Kidney glomerular epithelial cell (primary cell): ENCODE measurements at places on chromosomes 1 and 21.

DNA sequence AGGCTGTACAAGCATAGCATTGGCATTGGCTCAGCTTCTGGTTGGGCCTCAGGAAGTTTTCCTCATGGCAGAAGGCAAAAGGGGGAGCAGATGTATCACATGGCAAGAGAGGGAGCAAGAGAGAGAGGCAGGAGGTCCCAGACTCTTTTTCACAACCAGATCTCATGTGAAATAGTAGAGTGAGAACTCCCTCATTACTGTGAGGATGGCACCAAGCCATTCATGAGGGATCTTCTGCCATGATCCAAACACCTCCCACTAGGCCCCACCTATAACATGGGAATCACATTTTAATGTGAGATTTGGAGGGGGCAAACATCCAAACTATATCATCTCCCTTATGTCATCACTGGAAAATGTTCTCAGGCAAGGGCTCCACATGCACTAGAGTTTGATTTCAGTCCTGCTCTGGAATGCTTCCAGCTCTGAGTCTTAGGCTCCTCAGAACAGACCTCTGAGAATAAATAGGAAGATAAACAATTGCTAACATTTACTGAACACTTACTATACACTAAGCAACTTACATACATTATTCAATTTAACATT, 39.4 kb upstream of the VTCN1 start:
- no peak for DNase-seq

DNA sequence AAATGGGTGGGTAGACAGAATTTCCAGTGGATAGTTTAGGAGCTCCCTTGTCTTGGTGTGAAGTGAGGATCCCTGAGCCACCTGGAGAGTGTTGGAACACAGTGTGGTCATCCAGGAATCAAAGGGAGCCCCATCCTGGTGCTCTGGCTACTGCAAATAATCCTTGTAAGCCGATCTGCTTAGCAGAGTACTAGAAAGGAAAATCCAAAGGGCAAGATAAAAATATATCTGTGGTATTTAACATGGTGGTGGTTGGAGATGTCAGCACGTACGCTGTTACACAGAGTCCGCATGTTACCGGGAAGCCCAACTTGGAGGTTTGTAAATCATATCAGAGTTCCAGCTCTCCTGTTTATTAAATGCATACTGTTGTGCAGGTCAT, 39.0 kb downstream of the VANGL1 start:
- no peak for DNase-seq

GRCh38 chr1:59155351-59155750, 141.5 kb upstream of the FGGY start:
- no peak for DNase-seq

- DNase-seq: no peak
Measured at GRCh38 chr21:45079351-45079750, 5.0 kb downstream of the ADARB1 start.

GRCh38 chr1:46102769-46103476, 29.5 kb downstream of the PIK3R3 start:
- DNase-seq: no peak

DNA sequence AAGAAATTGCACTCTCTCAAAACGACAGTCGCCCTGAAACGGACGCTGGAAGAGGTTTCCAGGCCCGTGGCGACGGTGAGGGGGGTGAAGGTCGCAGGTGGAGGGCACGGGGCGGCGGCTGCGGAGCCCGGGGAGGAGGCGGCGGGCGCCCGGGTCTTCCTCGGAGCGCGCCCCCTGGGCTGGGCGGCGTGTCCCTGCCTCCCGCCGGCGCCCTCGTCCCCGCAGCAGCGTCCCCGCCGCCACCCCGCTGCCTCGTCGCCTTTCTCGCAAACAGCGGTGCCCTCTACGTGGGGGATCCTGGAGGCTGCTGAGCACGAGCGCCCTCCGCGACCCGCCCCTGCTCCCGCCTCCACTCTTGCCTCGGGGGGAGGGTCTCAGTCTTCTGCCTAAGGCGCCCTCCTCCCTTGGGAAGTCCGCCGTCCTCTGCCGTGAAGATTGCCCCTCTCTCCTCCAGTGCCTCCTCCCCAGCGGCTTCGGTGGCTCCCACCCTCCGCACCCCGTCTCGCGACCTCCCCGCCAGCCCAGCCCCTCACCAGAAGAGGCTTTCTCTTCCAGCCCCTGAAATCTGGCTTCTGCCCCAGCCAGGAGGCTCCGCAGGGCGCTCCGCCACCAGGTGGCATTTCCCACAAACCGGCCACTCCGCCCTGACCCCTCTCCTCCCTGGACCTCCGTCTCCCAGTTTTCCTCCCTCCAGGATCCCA, 227.4 kb downstream of the SDCCAG8 start:
- DNase-seq: no peak

GRCh38 chr1:121413821-121414220, 229.0 kb downstream of the SRGAP2C start:
- DNase-seq: no peak

- DNase-seq: no peak
Measured at GRCh38 chr1:6960860-6961259, 175.6 kb downstream of the CAMTA1 start.

- peak; percentile 1 for DNase-seq
Measured at GRCh38 chr1:113178522-113178921, 105.5 kb downstream of the LRIG2 start.

- DNase-seq: no peak
Measured at GRCh38 chr21:31078796-31079195, 40.5 kb upstream of the KRTAP19-8 start.

DNA sequence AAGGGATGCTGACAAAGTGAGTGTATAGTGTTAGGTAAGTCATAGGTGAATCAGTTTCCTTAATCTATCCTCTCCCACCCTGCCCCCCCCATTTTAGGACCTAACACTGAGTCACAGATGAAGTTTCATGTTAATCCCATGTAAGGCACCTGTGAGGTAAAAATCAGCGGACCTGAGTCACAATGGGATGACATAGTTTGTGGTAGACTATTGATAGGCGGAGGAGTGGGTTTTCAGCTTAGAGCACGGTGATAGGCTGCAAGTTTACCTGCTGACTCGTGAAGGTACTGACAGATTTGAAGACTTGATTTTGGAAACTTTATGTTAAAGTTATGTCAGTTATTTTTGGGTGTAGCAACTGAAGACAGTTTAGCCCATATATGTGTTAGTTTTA, 1.7 kb downstream of the TOR1AIP1 start:
- peak; percentile 42 for DNase-seq

DNA sequence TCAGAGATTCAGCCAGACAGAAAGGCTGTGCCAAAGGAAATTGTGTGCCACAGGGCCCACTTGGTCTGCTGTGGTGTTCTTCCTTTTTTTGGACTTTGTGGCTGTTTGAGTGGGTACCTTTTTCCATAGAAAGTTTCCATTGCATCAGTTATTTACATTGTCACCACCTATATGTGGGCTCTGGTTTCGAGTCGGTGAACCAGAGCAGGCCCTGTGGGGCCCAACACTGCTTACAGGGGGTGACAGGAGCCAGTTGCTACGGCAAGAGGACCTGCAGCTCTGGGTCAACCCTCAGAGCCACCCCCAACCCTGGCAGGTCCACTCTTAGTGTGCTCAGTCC, 157.0 kb upstream of the EDN2 start:
- DNase-seq: no peak

DNA sequence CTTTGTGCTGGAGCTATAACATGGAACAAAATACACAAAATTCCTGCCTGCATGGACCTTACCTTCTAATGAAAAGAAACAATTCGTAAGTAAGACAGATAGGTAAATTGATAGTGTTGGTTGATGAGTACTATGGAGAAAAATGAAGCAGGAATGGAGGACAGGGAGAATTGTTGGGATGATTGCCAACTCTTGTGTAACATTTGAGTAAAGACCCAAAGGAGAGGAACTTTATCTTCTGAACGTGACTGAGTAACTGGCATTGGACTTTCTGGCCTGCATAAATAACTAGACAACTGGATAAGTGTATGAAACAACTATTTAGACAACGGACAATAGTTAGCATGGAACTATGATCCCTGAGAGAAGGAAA, 6.8 kb upstream of the EFCAB14 start:
- no peak for DNase-seq

DNA sequence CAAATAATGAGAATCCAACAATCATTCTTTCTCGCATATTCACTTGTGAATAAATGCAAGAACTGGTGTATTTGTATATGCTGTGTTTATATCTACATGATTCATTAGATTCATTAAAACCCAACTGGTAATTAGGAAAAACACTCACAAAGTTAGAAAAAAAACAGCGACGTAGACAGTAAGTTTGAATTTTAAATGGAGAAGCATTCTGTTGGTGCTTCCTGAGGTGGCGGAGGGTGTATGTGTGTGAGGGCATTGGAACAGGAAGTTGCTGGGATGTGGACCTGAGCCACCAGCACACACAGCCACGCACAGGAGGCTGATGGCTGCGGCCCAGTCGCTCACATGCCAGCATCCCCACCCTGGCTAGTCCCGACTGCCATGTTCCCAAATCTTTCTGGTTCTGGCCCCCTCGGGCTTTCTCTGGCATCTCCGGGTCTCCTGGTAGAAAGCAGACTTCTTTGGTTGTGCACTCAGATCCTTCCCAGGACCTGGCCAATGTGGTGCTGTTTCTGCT, 121.6 kb upstream of the IRF2BP2 start:
- DNase-seq: peak; percentile 41

DNA sequence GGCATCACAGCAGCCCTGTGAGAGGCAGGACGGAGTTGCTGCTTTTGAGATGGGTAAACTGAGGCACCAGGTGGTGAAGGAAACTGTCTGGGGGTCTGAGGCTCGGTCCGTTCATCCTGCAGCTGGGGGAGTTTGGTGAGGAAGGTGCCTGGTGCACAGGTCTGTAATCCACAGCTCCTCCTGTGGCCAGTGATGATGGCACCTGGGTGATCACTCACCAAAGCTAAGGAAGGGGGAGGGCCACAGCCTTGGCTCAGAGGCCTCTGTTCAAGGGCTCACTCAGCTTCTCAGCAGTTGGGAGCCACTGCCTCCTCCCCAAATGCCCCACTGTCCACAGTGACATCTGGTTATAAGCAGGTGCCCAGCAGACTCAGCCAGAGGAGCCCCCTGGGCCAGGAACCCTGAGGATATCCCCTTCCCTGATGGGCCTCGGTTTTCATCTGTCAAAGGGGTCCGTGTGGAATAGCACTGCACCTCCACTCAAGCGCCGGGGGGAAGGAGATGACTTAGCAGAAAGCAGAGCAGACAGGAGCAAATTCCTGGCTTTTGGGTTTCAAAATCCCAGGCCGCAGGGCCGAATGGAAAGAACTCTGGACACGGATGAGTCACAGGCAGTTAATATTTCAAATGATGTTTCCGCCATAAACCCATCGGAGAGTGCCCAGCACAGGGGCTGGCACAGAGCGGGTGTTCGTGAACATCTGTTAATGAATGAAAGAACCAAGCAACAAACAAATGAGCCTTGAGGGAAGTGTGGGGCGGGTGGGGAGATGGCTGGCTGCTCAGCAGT, 82.8 kb downstream of the DMRTB1 start:
- peak; percentile 90 for DNase-seq

DNA sequence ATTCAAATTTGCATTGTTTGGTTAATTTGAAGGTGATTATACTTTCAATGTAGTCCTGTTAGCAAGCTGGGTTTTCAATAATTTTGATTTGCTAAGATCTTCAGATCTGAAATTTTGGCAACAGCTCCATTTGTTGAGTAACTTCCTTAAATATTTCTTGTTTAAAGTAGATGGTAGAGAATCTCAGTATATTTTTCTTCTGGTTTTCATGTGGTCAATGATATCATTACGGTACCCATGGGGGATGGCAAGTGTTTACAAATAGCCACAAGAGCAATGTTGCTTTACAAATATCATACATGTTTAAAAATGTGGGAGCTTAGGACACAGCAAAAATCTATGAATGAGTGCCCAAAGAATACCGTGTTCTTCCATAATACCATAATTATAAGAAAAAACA, 175.9 kb downstream of the IFI44 start:
- no peak for DNase-seq

DNA sequence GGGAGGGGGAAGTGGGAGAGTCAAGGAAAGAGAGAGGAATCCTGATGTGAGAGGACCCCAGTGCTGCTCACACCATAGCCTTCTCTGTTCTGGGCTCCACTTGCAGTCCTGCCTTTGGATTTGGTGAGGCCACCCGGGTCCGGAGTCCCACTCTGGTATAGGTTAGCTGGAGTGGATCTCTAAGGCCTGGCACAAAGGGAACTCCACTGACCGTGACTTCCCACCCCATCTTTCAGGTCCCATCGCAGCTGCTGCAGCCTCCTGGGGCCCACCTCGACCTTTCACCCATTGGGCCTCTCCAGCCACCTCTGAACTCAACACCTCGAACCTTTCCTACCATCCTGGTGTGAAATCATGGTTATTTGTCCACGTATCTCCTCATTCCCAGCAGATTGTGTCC, 324.4 kb downstream of the MATN1 start:
- no peak for DNase-seq

- peak; percentile 33 for DNase-seq
Measured at GRCh38 chr1:201364808-201365105, 12.7 kb downstream of the TNNT2 start.

GRCh38 chr1:117796226-117796625, 133.2 kb downstream of the GDAP2 start:
- DNase-seq: no peak

GRCh38 chr1:156863631-156864030, 3.0 kb downstream of the NTRK1 start:
- no peak for DNase-seq

DNA sequence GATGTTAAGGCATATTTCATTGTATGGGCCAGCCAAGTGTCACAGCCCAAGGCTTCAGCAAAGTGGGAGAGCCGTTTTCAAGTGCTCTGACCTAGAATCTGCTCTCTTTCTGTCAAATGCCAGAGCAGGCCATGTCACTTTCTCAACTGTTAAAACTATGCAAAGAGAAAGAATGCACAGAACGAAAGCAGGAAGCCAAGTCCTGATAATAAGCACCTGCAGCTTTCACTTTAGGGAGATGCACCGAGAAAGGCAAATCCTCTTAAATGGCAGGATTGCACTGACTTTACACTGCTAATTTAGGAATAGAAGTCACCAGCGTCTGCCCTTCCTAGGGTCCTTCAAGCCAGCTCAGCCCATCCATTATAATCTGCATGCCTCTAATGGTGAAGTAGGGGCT, 49.2 kb upstream of the NTPCR start:
- DNase-seq: no peak

DNA sequence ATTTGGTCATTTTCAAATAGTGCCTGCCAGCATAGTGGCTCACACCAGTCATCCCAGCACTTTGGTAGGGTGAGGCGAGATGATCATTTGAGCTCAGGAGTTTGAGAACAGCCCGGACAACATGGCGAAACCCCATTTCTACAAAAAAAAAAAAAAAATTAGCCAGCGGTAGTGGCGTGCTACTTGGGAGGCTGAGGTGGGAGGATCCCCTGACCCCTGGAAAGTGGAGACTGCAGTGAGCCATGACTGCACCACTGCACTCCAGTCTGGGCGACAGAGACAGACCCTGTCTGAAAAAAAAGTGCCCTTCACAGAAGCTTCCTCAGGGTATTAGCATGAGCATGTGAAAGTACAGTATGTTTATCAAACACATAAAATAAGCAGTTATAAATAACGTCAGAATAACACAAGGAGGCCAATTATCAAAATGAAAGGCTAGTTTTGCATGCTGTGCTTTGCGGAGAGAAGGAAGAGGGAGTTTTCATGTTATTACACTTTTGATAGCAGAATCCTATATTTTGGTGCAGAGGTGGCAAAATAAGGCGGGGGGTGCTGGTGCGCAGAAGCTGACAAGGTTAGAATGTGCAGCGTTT, 781 bp upstream of the METTL13 start:
- DNase-seq: no peak
